8988T (cell line): ENCODE measurements at places on chromosomes 7 and 10.
A peak's percentile ranks its signal among the peaks of the same experiment; 100 is the strongest.

- no peak for DNase-seq
These were observed 46.9 kb downstream of the STEAP1B start for GRCh38 chr7:22452960-22453558.

- no peak for DNase-seq
These were observed 6.9 kb downstream of the ABCB8 start for GRCh38 chr7:151035026-151035717.

DNA sequence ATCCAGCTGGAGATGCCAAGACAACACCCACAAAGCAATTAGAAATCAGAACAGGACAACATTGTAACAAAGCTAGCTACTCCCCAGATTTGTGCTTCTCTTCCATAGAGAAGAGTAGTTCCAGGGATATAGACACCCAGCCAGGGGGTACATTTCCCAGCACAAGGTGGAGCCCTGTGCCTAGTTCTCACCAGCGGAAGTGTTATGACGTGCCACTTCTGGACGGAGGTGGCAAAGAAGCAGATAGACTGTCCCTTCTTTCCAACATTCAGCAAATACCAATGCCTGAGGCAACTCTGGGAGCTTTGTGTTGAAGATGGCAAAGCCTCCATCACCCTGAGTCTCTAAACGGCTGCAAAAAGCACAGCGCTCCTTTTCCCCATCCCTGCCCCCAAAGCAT is 23.4 kb upstream of the GSAP start:
- no peak for DNase-seq

- DNase-seq = no peak
These were observed 44.4 kb downstream of the SLC35G1 start for GRCh38 chr10:93938140-93938539.

DNA sequence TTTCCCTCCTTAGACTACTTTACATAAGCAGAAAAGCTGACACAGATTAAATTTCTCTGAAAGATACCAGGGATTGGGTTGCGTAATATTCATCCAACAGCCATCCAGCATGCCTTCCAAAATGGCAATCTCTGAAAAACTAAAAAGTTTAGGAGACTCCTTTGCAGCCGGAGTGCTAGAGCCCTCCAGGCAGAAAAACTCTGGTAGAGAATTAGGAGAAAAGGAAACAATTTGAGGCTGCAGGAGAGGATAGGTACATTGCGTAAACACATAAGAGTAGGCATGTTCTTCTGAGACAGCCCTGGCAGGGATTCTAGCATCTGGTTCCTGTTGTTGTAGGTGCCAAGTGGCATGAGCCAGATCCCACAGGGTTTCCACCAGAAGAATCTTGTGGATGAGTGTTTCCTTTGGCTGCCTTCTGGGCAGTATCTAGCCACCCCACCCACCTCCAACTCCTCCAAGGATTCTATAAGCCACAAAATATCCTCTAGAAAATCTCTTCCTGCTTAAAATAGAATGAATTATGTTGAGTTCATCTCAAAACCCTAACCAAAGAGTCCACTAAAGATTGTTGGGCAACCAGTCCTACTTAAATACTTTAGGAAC is 402.4 kb downstream of the HGF start:
- no peak for DNase-seq

GRCh38 chr7:79553811-79554555 is 100.5 kb upstream of the MAGI2 start:
- DNase-seq = no peak

DNA sequence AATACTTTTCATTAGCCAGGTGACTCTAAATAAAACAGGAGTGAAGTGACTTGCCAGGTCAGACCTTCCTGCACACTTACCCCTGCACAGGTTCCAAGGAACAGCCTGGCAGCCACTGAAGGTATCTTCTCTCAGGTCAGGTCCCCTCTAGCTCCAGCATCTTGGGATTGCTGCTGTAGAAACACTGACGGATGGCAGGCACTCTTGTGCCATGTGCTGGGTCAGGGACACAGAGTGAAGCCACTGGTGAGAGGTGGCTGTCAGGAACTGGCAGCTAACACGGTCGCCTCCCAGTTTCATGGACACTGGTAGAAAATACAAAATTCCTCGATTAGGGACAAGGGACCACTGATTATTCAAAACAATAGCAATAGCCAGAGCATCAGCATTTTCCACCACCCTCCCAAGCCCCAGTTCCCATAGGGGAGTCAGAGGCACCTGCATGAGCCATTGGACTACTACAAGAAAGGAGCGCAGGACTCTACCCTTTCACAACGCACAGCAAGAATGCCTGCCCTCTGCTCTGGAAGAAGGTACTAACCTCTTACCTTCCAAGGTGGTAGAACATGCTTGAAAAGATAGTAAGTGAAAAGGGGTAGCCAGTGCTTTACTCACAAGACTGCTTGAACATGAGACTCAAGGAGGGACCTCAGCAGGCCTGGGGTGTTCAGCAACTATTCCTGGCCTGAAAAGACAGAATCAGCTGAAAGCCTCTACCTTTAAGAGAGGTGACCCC is 5.1 kb upstream of the MYO1G start:
- no peak for DNase-seq

- no peak for DNase-seq
These were observed 122.9 kb upstream of the BET1 start for GRCh38 chr7:94127026-94127425.

- no peak for DNase-seq
These were observed 70.1 kb downstream of the VPS41 start for GRCh38 chr7:38838725-38839385.

DNA sequence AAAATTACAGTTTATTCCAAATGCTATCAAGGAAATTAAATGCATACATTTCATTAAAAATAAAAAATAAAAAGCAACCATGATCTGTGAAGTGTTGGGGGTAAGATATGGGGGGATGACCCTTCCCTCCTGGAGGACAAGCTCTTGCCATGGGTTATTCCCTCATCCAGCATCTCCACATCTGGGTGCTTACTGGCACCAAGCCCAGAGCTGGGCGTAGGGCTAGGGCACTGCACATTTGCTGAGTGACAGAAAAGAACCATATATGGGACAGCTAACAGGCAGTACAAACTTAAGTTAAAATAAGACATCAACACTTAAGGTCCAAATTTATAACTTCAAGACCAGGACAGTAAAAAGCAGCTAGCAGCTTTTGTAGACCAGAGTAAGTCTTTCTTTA is 10.2 kb downstream of the CCDC6 start:
- no peak for DNase-seq

- no peak for DNase-seq
These were observed 166.7 kb downstream of the POU6F2 start for GRCh38 chr7:39144420-39144819.

DNA sequence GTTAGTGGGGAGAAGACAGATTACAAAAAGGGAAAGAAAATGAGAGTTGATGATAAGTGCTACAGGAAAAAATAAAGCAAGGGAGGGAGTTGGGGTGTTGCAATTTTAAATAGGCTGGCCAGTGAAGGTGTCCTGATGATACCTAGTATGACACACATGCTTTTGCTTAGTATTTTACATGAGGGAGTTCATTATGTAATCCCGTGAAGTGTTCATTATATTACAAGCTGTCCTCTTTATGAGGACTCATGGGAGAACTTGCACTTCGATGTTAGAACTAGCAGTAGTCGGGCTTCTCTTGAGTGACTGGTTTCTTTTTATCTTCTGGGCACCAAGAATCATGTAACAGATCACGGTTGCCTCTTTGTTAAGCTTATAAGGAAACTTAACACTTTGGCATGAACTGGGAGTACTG is 102.3 kb upstream of the MTPN start:
- no peak for DNase-seq

DNA sequence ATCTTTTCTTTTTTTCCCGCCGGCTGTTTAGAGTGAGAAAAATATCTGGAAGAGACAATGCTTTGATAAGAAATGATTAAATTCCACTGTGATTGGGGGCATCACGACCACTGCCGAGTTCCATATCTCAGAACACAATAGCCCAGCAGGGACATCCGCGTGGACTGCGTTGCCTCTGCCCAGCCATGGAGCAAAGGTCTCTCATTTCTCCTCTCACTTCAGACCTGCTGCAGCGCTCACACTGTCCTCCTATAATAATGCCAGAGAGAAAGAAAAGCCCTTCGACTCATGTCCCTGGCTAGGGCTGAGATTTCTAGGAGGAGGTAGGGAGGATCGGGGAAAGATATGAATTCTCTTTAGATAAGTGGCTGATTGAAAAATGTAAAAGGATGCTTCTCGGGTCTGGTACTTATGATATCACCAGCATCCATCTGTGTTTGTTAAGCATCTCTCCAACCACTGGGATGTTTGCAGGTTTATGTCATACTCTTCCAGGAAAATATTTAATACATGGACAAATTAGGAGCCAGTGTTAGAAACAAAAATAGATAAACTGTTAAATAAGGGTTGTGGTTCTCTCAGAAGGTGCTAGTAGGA is 472.9 kb upstream of the AKR1E2 start:
- no peak for DNase-seq

DNA sequence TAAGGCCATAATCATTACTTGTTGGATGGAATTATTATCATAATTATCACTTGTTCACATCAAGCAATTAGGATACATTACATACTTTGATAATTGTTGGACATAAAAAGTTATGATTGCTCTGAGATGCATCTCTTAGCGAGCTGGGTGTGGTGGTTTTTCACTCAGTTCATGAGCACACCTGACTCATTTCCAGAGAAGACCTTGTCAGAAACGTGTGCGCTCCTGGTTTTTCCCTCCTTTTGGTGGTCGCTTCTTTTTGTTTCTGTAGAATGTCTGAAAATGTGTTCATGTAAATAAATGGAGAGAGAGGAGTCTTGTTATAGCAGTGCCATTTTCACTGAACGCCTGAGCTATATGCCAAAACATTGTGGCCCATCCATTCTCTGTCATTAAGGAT is 141.3 kb downstream of the PAXIP1 start:
- DNase-seq = no peak

- no peak for DNase-seq
These were observed 35.3 kb downstream of the CAPZA2 start for GRCh38 chr7:116897661-116898060.

DNA sequence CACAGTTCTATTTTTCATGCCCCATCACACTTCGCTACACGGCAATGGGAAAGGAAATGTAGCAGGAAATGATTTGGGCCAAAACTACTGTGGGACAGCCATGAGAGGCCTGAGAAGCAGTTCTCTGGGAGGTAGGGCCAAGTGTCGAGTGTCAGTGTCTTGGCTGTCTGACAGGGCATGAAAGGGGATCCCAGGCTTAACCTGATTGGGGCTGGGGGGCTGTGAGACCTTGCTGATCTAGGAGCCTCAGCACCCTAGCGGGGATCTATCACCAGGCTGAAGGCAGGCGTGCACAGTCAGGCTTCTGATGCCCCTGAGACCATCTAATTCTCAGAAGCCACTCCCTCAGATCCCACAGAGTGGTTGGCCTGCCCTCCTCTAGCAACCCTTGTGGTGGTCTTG is 58.2 kb upstream of the SLC25A13 start:
- DNase-seq = no peak

- DNase-seq = peak; percentile 70
These were observed at the start of gene MAP3K8 for GRCh38 chr10:30433730-30434272. Gene MAP3K8, plus strand, starts transcription at chr10:30434184. Its CDS starts 4,755 bp downstream, at chr10:30438939.

GRCh38 chr7:98051118-98051744 is 55.4 kb upstream of the LMTK2 start:
- no peak for DNase-seq
